ENCODE measurements at places on chromosomes 5 and 9.

DNA sequence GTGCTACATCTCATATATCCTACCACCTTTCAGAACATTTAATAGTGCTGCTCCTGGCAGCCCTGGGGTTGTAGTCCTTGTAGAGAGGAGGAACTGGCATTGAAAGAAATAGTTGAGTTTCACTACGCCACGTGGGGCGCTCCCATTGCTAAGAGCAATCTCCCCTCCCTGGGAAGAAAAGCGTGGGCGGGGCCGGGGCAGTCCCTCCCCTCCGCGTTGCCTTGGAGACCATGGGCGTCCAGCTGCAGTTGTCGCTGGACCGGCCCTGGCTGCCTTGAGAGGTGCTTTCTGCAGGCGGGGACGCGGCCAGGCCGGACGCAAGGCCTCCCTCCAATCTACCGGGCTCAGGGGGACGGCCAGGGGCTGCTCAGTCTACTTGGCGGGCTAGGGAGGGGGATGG, 368 bp upstream of the CCDC180 start:
- no peak for DNase-seq

GRCh38 chr5:134975843-134976242, 8.1 kb downstream of the CATSPER3 start:
- DNase-seq, result no peak

DNA sequence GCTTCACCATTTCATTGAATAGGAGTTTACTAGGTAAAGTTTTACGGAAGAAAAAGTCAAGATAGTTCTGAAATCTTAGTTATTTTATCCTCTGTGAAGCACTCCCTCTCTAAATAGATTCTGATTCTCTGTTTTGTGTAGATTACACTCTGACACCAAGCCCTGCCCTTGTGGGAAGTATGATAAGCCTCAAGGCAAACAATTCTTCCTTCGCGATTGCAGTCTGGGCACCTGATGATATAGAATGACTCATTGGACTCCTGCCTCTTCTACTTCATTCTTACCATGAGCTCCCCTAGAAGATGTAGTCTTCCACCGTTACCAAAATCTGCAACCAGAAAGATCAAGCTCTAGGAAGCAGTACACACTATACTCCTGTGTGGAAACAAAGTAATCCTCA, 626.9 kb upstream of the PTGER4 start:
- DNase-seq, result no peak

DNA sequence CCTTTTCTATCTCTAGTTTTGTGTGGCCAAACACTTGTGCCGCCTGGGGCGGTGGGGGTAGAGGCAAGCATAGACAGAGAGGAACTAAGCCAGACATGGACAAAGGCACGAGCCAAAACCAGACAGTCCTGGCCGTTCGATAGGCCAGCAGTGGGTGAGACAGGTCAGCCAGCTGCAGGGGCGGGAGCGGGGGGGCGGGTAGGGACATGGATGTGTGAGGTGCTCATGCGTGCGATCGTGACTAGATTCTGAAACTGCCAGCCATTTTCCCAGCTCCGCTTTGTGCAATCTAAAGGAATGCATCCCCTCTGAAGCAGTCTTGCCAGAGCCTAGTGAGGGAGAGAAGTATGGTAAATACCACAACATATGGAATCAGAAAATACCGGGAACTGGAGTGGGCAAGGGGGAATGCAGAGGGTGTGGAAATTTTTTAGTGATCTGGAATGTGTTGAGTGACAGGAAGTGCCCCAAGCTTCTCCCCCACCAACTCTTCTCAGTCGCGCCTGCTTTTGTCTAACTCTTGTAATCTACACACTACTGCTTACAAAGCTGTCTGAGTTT, 111.9 kb downstream of the NR6A1 start:
- DNase-seq, result peak; percentile 35

DNA sequence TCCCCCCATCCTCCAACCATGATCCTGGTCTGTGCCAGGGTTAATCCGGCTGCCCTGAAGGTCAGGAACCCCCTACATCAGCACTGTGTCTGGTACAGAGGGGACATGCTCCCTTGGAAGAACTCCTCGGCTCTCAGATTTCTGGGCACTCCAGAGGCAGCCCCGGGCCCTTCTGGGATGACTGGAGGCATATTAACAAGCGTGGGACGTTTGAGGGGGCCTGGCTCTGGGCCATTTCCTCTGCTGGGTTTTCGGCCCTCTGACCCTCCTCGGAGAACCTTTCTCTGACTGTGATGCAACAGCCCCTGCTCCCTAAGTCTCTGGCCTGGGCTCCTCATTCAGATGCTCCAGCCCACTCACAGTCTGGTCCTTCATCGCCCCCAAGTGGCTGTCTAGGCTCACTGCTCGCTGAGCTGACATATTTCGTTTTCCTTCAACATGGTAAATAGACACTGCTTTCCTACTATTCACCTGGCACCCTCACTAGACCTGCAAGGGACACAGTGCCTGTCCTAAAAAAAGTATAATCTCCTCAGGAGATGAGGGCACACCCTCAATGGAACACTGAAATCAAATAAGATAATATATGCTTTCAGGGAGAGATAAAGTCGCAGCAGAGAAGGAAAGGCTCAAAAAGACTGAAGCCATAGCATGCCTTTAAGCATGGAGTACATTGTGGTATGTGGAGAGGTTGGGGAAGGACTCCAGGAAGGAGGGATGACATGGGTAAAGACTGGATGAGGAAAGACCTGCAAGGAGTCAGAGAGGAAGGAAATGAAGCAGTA, 404.7 kb upstream of the TRPC7 start:
- no peak for DNase-seq

- DNase-seq, result no peak
Observed at GRCh38 chr9:138022756-138023393, 145.3 kb downstream of the CACNA1B start.

GRCh38 chr9:126309427-126310189, 17.0 kb upstream of the MVB12B start:
- DNase-seq, result no peak

DNA sequence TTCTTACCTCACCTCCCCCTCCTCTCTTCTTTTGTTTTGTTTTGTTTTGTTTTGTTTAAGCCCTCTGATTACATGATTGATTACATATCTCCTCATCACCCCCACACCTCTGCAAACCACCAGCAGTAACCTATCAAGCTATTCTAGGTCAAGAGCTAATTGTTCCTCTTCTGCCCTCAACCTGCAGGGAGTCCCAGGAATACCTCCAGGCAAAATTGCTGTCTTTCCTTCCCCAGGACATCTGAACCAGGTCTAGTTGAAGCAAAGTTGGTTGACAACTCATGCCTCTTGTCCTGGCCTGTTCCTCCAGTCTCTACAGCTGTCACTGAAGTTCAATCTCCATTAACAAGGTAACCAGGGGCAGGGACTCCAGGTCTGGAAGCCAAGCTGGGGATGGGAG, 80.0 kb upstream of the PTGER4 start:
- DNase-seq, result no peak

DNA sequence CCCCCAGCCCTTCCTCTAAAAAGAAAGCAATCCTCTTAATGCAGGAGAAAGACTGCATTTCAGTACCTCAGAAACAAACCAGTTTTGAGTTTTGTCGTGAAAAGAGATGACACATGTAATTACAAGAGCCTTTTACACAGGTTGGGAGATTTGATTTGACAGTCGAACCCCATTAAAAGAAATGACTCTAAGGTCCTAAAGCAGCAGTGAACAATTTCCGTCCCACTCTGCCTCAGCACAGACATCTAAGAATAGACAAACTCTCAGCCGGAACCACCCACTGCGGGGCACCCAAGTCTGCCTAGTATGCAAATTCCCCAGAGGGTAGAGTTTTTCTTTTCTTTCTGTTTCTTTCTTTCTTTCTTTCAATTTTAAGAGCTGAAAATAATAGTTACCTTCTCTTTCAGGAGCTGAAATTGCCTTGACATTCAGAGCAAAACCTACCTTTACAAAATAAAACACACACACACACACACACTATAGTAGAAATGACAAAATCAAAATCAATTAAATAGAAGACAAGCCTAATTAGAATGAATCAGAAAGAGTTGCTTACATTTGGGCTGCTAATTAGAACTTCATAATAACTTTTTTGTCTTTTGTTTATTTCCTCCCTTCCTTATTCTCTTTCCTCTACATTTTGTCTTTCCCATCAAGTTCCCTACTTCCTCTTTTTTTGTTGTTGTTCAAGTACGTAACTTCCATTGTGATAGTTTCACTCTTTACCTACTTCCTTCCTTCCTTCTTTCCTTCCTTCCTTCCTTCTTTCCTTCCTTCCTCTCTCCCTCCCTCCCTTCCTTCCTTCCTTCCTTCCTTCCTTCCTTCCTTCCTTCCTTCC, 65.1 kb downstream of the BASP1 start:
- DNase-seq, result no peak

DNA sequence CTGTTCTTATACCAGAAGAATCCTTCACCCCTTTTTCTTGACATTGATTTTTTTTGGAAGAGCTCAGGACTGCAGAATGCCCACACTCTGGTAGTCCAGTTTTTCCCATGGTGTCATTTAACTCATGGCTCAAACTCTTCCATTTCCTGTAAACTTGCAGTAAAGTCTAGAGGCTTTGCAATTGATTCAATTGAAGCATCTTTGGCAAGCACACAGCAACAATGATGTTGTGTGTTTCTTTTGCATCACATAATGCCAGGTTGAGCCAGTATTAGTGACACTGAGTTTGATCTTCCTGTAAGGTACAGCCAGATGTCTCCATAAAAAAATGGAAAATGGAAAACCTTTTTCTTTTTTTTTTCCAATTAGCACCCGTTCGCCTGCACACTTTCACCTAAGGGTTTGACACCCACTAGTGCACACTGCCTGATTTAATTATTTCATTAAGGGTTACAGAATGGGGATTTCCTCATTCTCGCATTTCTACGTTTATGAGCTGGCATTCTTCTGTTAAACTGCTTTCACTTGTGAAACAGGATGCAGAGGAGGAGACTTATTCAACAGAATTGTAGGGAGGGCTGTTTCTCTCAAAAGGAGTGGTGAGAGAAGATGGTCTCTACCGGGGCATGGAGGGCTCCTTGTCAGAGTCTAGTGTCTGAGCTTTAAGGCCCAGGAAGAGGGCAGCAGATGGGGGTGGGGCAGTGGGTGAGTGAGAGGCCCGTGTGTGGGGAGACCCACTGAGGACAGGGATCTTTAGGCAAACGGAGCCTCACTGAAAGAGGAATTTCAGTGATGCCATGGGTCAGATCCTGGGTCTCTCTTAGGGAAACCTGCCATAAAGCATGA, 2.2 kb upstream of the S1PR3 start:
- DNase-seq, result no peak

DNA sequence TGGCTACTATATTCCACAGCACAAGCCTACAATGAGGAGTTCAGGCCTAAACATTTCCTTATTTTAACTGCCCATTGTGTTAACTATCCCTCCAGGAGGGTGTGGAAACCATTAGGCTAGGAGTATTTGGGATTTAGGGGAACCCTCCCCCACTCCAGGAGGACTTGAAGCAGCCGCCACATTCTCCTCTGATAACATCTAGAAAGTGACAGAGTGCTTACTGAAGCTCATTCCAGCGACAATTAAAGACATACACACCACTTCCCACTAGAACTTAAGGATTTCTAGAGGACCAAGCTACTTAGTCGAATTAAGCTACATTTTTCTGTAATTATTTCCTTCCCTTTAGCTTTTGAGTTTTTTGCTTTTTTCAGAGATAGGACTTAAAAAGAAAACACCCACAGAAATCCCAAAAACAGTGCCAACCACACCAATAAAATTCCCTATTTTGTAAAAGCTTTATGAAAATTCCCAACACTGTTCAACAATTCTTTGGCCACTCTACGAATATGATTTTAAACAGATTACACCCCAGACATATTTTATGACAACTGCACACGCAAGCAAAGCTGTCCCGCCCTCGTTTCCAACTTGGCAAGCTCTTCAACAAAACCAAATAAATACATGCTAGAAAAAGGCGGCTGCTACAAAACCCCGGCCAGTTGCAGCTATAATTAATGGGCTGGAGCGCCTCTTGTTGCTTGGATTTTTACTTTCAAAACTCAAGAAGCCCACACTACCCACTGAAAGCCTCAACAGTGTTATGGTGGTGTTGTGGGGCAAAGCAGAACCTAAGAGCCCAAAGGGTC, 4.5 kb downstream of the ROR2 start:
- DNase-seq, result no peak

DNA sequence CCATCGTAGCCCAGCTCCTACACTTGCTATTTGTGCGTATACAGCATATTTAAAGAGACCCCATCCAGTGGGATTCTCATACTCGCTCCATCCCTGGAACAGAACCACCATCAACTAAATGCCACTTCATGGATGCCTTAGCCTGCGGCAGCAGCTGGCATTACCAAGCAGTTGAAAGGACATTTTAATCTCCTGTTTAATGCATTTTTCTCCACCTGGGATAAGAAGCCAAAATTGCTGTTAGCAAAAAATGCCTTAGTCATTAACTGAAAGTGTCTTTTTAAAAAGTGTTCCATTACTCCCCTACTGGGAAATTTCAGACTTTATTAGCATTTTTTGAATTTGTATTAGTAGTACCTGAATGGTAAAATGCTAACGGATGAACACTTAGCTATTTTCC, 662.6 kb upstream of the MEF2C start:
- no peak for DNase-seq

DNA sequence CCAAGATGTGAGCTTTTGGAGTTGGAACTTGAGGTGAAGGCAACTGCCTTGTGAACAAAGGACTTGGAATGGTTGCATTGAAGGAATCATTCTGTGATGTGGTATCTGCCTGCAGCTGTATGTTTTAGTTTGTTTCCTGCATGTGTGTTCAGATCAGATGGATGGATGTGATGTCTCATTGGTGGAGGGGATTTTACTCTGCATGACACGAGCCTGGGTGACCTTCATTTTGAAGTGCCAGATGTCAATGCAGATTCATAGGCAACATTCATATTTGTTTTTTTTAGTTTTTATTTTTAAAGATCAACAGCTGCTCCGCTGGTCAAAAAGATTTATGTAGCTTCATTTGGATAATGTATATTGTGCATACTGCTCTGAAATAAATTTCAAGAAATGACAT, 13.5 kb downstream of the FBXL7 start:
- DNase-seq, result no peak

- DNase-seq, result no peak
Observed at GRCh38 chr5:173075137-173075843, 19.1 kb downstream of the CREBRF start.

GRCh38 chr9:34545497-34545896, 22.7 kb upstream of the ENHO start:
- DNase-seq, result no peak

GRCh38 chr9:107213561-107214028, 69.5 kb upstream of the RAD23B start:
- DNase-seq, result no peak

GRCh38 chr9:120110520-120110919, 469.4 kb downstream of the CDK5RAP2 start:
- DNase-seq, result no peak

DNA sequence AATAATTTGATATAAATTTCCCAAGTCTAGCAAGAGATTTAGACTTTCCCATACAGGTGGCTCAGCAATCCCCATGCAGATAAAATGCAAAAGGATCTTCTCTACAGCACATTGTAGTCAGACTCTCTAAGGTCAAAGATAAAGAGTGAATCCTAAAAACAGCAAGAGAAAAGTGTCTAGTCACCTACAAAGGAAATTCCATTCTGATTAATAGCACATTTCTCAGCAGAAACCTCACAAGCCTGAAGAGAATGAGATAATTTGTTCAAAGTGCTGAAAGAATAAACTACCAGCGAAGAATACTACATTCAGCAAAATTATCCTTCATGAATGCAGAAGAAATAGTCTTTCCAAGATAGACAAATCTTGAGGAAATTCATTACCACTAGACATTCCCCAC, 493.3 kb downstream of the PRELID2 start:
- DNase-seq, result no peak

- no peak for DNase-seq
Observed at GRCh38 chr5:56190497-56190896, 42.6 kb downstream of the ANKRD55 start.

Measured in NCI-H2081 treated with DMSO at 0.1 percent for 48 hours (cell line).